AG09309 (cell line): ENCODE measurements at places on chromosomes 11 and 22.

GRCh38 chr11:34242037-34242625 is 115.7 kb downstream of the ABTB2 start:
- DNase-seq = no peak

DNA sequence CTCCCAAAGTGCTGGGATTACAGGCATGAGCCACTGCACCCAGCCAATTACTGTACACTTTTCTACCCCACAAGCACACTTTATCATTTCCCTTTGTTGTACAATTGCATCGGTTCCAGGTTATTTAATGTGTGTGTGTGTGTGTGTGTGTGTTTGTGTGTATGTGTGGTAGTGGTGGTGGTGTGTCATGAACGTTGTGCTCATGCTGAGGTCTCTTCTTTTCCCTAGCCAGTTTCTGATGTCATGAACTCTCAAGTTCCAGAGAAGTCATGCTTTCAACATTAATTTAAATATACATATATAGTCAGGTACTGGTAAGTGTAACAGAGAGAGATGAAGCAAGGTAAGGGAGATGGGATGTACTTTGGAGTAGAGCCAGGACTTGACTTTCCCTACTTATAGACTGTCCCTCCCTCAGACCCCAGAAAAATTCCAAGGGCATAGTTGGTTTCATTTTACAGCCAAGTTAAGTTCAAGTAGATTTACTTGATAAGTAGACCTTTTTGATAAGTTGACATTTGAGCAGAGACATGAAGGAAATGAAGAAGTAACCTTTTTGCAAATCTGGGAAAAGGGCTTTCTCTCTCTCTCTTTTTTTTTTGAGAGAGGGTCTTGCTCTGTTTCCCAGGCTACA is 42.7 kb downstream of the WEE1 start:
- DNase-seq = no peak

- no peak for DNase-seq
These were observed 610.5 kb downstream of the INSC start for GRCh38 chr11:15725246-15725645.

DNA sequence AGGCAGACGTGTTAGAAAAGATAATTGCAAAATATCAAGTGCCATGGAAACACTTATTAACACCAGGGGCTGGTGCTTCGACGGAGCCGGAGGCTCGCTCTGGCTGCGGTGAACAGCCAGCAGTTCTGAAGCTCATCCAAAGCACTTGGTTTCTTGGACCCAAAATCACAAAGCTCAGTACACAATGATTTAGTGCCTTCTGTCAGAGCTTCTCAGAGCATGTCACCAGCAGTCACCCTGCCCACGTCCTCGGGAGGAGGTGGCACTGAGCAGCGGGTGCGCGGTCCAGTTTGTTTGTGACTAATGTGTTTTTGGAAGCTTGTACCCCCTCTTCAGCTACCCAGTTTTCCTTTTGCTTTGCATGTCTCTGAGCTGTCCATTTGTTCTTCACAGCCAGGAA is 58.7 kb upstream of the KIRREL3 start:
- no peak for DNase-seq

GRCh38 chr11:20156280-20156875 is 3.9 kb downstream of the DBX1 start:
- no peak for DNase-seq

DNA sequence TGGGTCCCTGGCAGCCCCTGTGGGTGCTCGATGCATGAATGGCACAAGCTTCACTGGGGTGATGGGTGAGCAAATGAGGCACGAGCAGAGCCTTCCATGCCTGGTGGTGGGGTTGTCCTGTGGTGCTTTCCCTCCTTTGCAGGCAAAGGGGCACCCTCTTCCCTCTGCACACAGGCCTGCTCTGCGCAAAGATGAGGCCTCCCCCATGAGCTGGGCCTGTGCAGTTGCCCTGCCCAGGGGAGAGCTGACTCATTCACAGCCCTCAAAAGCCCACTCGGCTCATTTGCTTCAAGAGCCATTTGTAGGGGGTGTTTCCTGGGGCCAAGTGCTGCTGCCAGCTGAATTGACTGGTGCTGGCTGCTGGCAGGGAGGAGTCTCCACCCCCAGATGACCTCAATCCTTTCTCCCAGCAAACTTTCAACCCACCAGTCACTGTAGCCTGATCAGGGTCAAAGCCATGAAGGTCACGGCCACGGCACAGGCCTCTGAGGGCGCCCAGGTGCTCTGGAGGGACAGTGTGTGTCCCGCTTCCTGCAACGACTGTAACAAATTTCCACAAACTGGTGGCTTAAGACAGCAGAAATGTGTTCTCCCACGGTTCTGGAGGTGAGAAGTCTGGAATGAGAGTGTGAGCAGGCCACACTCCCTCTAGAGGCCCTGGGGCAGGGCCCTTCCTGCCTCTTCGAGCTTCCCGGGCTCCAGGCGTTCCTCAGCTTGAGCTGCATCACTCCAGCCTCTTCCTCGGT is 48.8 kb upstream of the ANO1 start:
- DNase-seq = no peak

DNA sequence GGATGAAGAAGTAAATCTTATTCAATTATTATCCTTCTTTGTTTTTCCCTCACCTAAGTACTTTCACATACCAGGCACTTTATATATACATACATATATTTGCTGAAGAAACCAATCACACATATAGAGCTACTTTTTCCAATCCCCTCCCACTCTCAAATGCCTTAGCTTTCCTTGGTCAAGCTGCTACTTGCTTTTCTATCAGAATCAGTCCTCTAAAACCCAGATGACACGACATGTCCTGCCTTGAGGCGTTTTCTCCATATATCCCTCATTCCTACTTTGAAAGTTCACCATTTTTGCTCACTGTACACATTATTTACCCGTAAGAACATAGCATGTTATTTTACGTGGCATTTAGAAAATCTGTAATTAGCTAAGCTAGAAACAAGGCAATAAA is 5.4 kb downstream of the RAB38 start:
- DNase-seq = no peak

GRCh38 chr11:67572747-67573419 is 10.7 kb upstream of the GSTP1 start:
- peak; percentile 16 for DNase-seq

DNA sequence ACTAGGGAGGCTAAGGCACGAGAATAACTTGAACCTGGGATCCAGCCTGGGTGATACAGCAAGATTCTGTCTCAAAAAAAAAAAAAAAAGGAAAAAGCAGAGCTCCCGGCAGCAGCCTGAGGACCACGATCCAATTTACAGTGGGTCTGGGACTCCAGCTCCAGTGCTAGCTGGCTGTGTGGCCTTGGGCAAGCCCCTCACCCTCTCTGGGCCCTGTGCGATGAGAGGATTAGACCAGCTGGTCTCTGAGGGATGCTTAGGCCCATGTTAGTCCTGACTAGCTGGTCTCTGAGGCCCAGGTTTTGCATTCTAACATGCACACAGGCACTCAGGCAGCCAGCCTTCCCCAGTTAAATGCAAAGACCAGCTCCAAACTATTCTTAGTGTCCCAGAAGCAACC is 13.7 kb downstream of the CARD10 start:
- no peak for DNase-seq

GRCh38 chr11:1834779-1835670 is at the start of gene SYT8:
Gene SYT8 (plus strand): TSS chr11:1834990. CDS start chr11:1835106, 116 bp downstream.
- DNase-seq = no peak

GRCh38 chr11:112771851-112772250 is 189.4 kb upstream of the NCAM1 start:
- no peak for DNase-seq

- DNase-seq = no peak
These were observed 84.7 kb downstream of the MSANTD4 start for GRCh38 chr11:105937331-105937730.

- no peak for DNase-seq
These were observed 222.2 kb downstream of the C11orf87 start for GRCh38 chr11:109644152-109644551.

DNA sequence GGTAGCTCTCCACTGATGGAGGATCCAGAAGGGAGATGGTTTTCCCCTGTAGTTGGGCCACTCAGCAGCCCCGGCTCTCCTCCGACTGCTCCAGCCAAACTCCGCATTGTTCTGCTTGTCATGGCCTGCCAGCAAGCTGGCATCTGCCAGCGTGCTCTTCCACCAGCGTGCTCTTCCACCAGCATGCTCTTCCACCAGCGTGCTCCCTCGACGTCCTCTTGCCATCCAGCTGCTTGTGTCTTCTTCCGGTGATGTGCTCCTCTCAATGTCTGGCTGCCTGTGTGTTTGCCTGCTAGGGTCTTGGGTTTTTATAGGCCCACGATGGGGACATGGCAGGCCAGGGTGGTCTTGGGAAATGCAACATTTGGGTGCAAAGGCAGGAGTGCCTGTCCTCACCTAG is 43.5 kb upstream of the GNAZ start:
- no peak for DNase-seq
